ENCODE measurements at places on chromosomes 2 and 18.

- no peak for DNase-seq
Measured at GRCh38 chr2:80393991-80394390, 89.4 kb upstream of the LRRTM1 start.

DNA sequence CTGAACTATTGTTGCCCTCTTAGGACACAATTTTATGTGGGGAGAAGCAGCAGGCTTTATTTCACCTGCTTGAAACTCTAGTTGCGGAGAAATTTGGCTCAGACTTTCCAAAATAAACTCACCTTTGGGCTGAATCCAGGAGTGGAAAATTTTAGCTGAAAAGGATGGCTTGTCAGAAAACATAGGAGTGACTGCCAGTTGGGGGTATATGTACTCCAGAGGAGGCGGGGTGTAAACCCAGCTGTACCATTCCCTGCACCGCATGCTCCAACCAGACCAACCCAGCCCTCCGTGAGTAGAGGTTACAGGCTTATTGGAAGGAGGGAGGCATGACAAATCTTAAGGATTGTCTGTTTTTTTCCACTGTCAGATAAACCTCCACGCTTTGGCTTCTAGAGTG lies 53.8 kb downstream of the PRKCE start:
- DNase-seq: no peak

DNA sequence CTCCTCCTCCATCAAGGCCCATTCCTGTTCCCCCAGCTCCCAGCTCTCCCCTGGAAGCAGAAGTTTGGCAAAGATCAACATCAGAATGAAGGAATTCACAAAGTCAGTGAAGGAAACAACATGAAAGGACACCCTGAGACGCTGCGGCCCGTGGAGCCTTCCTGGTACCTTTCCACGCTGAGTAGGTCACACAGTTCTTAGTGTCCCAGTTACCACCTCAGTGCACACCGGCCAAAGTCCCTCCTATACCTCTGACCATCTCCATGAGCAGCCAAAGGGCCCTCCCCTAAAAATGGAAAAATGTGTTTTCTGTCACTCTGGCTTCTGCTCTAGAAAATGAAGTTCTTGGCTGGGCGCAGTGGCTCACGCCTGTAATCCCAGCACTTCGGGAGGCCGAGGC lies 191.6 kb upstream of the AGAP1 start:
- DNase-seq: no peak

- DNase-seq: no peak
Measured at GRCh38 chr2:1899396-1899730, 155.0 kb upstream of the PXDN start.

- DNase-seq: no peak
Measured at GRCh38 chr2:238714038-238714528, 133.8 kb upstream of the TWIST2 start.

GRCh38 chr2:31764169-31764568 lies 183.4 kb upstream of the SRD5A2 start:
- no peak for DNase-seq

Measured in CD8-positive, alpha-beta T cell (primary cell).